Stimulated activated CD4-positive, alpha-beta T cell treated with anti-CD3 and anti-CD28 coated beads, Interleukin-12 subunit alpha, Interleukin-12 subunit beta, amount 100 ng/mL, for 24 hours (primary cell): ENCODE measurements at places on chromosomes 6 and 20.
A peak's percentile ranks its signal among the peaks of the same experiment; 100 is the strongest.

GRCh38 chr20:58570204-58570859, 55.1 kb upstream of the APCDD1L start:
- DNase-seq: no peak

DNA sequence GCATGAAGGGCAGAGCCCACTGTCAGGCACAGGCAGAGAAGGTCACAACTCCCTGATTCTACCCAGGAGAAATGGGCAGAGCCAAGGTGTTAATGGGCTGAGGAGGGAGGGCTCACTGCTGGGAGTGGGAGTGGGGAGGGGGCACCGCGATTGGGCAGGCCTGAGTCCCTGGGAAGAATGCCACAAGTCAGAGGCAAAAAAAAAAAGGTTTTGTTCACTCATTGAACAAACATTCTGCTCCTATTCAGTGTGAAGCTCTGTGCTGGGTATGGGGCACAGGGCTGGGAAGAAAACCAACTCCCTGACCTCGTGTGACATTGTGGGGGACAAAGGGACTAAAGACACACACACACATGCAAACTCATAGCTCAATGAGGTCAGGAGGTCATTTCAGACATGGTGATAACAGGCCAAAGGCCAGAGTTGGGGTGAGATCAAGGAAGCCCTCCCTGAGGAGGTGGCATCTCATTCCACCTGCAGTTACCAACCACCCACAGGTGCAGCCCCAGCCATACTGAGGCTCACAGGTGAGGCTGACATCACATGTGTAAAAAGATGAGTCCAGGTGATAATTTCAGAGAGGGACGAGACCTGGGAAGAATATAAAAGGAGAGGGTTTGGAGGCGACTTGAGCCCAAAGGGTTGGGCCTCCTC, 3.2 kb upstream of the PMEPA1 start:
- no peak for DNase-seq

DNA sequence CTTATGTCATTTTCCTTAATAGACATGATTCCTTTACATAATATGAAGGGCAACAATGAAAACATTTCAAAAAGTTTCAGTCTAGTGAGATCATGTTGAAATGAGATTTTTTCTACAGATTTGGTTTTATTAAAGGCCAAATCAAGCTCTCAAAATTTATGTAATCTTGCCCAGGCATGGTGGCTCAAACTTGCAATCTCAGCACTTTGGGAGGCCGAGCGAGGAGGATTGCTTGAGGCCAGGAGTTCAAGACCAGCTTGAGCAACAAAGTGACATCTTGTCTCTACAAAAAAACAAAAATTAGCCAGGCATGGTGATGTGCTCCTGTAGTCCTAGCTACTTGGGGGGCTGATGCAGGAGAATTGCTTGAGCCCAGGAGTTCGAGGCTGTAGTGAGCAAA, 50.8 kb downstream of the LRP11 start:
- no peak for DNase-seq

- no peak for DNase-seq
These were observed 563 bp downstream of the MGME1 start for GRCh38 chr20:17969278-17969883.

- DNase-seq: no peak
These were observed 11.6 kb upstream of the KCNG1 start for GRCh38 chr20:51034476-51034875.

DNA sequence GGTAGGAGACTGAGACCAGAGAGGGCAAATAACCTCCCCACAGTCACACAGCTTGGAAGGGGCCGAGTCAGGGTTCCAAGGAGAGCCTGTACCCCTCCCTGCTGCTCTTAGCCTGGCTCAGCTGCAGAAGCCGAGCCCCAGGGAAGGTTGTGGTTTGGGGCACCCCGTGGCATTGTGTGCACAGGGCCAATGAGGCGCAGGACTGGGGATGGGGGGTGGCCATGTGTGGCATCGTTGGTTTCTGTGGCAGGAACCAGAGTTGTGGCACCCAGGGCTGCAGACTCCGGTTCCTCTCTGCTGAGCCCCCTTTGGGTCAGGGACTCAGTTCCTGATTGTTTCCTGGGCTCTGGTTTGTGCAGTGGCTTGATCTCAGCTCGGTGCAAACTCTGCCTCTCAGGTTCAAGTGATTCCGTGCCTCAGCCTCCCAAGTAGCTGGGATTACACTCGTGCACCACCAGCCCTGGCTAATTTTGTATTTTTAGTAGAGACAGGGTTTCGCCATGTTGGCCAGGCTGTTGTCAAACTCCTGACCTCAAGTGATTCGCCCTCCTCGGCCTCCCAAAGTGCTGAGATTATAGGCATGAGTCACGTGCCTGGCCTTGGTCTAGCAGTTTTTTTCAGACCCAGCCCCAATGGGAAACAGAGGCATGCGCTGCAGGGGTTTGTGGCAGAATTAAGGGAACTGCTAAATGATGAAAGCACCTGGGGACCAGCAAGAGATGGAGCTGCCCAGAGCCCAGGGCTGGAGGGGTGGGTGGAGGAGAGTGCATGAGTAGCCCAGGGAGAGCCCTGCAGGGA, 221.0 kb upstream of the SULF2 start:
- no peak for DNase-seq

DNA sequence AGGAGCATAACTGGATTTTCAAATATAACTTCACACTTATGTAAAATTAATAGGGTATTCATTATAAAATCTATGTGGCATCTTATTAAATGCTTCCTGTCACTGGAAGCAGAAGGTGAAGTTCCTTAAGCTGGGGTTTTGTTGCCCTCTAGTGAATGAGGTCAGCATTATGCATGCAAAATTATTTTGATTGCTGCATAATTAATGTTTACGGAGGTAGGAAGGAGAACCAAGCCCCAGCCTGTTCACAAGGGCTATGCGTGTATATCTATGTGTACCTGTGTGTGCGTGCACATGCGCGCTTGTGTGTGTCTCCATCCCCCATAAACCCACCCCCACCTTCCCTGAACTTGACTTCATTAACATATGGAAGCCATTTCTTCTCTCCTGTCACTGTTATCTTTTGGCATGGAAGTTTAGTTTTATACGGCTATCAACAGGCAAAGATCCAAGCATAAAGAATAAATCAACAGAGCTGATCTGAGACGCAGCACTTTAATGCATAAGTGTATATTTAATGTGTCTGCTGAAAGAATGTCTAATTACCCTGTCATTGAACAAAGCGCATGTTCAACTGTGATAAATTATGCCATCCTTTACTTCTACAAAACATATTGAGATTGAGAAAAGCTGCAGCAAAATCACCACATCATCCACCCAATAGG, 90.2 kb upstream of the CDH4 start:
- DNase-seq: no peak

DNA sequence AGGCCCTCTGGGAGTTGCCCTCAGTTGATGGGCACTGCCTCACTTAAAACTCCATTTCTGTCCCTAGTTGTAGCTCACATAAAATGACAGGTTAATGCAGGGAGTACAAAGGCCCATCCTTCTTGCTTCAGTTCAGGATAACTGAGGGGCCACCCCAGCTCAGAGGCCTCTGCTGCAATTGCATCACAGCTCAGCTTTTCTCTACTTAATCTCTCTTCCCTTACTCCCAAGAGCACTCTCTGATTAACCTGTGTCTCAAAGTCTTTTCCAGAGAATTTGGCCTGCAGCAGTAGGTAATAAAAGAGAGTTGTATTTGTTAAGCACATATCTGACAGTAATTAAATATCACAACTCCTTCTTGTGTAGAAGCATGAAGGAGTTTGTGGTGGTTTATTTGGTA, 40.9 kb upstream of the FLRT3 start:
- DNase-seq: no peak

- DNase-seq: no peak
These were observed 338.1 kb downstream of the PREX1 start for GRCh38 chr20:48489656-48490055.

DNA sequence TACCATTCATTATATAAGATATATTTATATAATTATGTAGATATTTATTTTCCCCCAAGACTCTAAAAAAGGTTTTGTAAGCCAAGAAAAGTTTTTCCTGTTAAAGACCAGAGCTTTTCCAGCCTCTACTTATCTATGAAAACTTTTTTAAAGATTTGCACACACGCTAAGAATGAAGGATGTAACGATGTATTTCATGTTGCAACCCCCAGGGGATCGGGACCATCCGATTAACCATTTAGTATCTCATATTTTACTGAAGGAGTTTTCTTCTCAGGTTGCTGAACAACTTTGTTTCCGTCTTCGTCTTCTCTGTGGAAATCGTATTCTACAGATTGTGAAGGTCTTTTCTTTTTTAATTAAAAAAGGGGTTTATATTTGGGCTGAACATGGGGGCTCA, 70.0 kb upstream of the SASH1 start:
- DNase-seq: no peak

GRCh38 chr20:2246069-2246491, 49.7 kb upstream of the TGM3 start:
- DNase-seq: no peak

DNA sequence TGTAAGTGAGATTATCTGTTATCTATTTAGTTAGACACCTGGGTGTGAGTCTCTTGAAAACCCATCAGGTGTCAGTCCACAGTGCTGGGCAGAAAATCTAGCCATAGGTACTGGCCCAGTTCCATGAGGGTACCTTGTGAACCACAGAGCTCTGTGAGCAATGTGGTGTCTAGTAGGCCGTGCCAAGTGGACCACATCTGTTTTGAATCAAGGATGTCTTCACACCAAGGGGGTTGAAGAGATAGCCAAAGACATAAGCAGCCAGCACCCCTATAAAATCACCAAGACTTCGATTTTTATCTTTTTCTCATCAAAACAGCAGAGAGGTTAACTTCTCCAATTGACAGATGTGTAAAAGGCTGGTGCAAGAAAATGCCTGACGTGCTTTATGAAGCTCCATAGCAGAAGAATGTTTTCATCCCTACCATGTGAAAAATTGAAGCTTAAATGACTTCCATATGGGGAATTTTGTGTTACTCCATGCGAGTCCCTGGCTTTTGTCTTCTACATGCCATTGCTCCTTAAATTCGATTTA, 368.7 kb downstream of the HAO1 start:
- DNase-seq: no peak

GRCh38 chr20:49674383-49675352, 39.0 kb downstream of the B4GALT5 start:
- DNase-seq: no peak

- no peak for DNase-seq
These were observed 949.9 kb upstream of the FLRT3 start for GRCh38 chr20:15287329-15287728.

DNA sequence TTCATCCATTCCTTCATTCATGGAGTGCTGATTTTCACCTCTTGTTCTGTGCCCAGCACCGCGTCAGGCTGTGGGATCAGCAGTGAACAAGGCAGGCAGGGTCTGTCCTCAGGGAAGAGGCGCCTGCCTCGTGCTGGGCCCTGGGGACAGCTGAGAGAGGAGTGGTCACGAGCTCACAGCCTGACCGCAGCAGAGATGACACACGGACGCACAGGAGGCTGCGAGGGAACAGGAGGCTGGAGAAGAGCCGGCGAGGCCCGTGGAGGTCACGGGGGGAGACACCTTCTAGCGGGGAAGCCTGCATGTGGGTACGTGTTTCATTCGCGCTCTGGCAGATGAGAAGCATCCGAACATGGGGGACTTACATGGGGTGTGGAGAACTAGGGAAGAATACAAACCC, 27.5 kb downstream of the PXDC1 start:
- no peak for DNase-seq

- no peak for DNase-seq
These were observed 289.4 kb downstream of the THBS2 start for GRCh38 chr6:168964138-168964835.

GRCh38 chr6:167407239-167408064, 82.6 kb downstream of the TTLL2 start:
- no peak for DNase-seq

DNA sequence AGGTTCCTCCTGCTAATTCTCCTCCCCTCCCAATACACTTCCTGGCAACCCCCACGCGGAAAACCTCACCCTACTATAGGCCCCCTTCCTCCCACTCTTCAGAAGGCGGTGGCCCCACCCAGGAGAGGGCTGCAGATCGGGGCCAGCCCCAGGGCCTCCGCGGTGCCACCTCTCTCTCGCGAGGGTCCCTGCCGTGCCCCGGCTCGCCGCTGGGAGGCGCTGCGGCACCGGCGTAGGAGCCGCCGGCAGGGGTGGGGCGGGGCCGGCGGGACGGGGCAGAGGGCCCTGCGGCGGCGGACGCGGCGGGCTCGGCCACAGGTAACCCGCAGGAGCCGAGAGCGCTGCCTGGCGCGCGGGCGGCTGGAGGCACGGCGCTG, at the start of gene ANKRD6:
Gene ANKRD6, plus strand, starts transcription at position 278 of the 377 bp plus-strand sequence. CDS start 133,825 bp downstream, outside the sequence.
- peak; percentile 79 for DNase-seq

- no peak for DNase-seq
These were observed 228.1 kb downstream of the EPM2A start for GRCh38 chr6:145507239-145507638.

DNA sequence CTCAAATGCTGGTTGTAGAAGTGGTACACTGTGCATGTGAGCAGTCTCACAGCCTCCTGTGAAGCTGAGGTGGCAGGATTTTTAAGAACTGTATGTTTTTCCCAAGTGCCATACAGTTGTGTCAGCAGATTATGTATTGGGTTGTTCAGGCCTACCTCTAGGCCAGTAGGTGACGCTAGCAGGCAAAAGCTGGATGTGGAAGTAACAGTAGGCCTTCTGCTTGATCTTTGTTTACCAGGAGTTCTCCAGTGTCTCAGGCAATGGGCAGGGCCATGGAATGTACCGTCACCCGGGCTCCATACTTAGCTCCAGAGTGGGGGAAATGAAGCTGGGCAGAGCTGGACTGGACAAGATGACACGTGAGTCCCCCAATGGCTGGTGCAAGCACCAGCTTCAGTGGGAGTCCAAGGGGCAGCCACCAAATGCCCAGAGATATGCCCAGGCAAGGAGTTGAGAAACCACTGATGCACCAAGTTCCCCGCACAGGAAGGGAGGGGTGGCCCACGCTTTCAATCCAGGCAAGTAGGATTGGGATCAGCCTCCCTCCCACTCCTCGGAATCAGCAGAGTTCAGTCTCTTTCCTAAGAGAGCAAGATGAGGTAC, 289.7 kb downstream of the HTR1B start:
- DNase-seq: no peak

GRCh38 chr6:32436995-32437836, 2.5 kb upstream of the HLA-DRA start:
- DNase-seq: no peak

- no peak for DNase-seq
These were observed 641 bp downstream of the TCF15 start for GRCh38 chr20:609371-609964.

- no peak for DNase-seq
These were observed 7.1 kb downstream of the KIF13A start for GRCh38 chr6:17980329-17980728.

DNA sequence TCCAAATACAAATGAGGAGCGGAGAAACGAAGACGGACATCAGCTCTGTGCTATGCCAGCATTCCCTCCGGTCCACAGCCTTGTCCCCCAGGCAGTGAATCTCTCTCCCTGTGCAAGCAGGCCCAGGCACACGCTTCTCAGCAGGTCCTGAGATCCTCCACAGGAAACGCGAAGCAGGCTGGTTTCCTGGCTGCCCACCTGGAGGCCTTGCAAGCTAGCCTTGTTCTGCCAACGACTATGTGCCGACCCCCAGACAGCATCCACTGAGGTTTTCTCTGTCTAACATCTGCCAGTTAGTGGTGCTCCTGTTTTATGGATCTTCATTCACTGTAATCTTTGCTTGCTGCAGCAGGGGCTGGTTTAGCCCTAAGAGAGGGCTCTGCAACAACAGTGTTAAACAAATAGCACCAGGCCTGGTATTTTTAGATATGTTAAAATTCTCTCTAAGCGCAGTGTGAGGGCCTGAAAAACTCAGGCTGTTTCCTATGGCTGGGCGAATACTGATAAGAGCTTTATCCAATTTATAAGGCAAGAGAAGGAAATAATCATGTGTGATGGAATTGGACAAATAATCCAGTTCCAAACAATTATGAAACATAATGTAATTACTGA, 386.0 kb upstream of the ARID1B start:
- no peak for DNase-seq
